ENCODE measurements at places on chromosomes 5 and 9.

- no peak for DNase-seq
These were observed 36.4 kb downstream of the MTX3 start for GRCh38 chr5:79954620-79955019.

- DNase-seq = no peak
These were observed 19.4 kb downstream of the YIPF5 start for GRCh38 chr5:144151026-144151425.

DNA sequence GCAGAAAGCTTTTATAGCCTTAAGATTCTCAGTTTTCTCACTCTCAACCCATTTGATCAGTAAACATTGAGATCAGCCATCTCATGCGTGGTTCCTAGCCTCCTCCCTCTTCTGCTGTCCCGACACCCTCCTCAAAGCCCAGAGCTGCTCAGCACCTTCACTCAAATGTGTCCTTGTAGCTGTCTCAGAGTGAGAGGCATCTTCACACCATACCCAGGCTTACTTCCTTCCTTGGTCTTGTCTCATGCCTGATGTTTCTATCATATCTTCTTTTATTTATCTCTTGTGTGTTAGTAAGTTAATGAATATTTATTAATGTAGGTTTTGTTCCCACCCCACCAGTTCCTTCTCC, 72.4 kb upstream of the SNX2 start:
- peak; percentile 12 for DNase-seq

- no peak for DNase-seq
These were observed 269.4 kb upstream of the MVB12B start for GRCh38 chr9:126057121-126057825.

DNA sequence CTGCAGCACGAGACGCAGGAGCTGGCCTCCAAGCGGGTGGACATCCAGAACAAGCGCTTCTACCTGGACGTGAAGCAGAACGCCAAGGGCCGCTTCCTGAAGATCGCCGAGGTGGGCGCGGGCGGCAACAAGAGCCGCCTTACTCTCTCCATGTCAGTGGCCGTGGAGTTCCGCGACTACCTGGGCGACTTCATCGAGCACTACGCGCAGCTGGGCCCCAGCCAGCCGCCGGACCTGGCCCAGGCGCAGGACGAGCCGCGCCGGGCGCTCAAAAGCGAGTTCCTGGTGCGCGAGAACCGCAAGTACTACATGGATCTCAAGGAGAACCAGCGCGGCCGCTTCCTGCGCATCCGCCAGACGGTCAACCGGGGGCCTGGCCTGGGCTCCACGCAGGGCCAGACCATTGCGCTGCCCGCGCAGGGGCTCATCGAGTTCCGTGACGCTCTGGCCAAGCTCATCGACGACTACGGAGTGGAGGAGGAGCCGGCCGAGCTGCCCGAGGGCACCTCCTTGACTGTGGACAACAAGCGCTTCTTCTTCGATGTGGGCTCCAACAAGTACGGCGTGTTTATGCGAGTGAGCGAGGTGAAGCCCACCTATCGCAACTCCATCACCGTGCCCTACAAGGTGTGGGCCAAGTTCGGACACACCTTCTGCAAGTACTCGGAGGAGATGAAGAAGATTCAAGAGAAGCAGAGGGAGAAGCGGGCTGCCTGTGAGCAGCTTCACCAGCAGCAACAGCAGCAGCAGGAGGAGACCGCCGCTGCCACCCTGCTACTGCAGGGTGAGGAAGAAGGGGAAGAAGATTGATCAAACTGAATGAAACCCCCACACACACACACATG, 654 bp downstream of the PURA start:
- DNase-seq = peak; percentile 71

- no peak for DNase-seq
These were observed 87.4 kb downstream of the TLE1 start for GRCh38 chr9:81601639-81602623.

GRCh38 chr5:150523472-150524350, 15.8 kb downstream of the NDST1 start:
- peak; percentile 73 for DNase-seq

GRCh38 chr5:169978714-169979113, 1.6 kb downstream of the INSYN2B start:
- no peak for DNase-seq

GRCh38 chr9:88660611-88661010, 125.6 kb downstream of the NXNL2 start:
- peak; percentile 9 for DNase-seq

- DNase-seq = no peak
These were observed 1014.8 kb downstream of the NR2F1-AS1 start for GRCh38 chr5:92566113-92566786.

DNA sequence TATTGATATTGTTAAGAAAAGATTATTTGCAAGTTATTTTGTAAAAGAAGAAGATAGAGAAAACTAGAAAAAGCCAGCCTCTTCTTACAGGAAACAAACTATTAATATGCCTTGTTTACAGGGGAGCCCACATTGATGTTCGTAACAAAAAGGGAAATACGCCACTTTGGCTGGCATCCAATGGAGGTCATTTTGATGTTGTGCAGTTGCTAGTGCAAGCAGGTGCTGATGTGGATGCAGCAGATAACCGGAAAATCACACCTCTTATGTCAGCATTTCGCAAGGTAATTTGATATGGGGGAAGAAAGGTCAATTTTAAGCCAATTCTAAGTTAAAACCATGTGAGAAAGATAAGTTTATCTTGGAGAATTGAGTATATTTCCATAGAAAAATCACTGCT, 37.6 kb upstream of the EIF4EBP3 start:
- DNase-seq = no peak

DNA sequence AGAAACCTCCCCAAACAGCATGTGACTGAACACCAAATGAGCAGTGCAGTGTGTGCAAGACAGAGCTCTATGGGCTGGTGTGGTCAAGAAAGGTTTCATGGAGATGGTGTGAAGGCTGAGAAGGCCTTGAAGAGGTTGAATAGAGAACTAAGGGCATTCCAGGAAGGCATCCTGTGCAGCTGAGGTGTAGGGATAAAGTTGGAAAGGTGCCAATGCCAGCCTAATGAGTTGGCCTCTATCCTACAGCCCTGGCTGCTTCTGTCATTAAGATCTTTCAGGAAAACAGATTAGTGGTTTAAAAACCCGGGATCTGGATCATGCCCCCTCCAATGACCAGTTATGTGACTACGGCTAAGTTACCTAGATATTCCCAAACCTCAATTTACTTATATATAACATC, 4.0 kb downstream of the HDAC3 start:
- no peak for DNase-seq

DNA sequence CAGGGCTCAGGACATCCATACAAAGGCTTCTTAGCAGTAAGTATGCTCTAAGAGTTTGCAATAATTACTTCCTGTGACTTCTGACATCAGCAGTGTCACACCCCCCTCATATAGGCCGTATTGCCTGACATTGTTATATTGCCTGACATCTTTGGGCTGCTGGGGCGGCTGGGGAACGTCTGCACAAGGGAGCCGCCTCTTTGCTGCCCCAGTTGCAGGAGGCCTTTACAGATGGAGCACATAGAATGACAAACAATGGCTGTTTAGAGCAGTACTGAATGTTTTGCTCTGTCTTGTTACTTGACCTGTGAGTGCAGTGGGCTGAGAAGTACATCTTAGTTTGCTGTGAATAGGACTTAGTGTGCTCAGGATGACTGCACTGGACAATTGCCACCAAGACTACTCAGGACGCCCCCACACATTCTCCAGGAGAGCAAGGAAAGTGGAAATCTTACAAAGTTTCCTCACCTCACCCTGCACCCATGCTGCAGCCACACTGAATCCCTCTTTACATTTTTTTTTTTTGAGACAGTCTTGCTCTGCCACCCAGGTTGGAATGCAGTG, 65.4 kb upstream of the SPOCK1 start:
- DNase-seq = no peak

- DNase-seq = peak; percentile 91
These were observed 6.8 kb downstream of the MRPL36 start for GRCh38 chr5:1792842-1793266.

DNA sequence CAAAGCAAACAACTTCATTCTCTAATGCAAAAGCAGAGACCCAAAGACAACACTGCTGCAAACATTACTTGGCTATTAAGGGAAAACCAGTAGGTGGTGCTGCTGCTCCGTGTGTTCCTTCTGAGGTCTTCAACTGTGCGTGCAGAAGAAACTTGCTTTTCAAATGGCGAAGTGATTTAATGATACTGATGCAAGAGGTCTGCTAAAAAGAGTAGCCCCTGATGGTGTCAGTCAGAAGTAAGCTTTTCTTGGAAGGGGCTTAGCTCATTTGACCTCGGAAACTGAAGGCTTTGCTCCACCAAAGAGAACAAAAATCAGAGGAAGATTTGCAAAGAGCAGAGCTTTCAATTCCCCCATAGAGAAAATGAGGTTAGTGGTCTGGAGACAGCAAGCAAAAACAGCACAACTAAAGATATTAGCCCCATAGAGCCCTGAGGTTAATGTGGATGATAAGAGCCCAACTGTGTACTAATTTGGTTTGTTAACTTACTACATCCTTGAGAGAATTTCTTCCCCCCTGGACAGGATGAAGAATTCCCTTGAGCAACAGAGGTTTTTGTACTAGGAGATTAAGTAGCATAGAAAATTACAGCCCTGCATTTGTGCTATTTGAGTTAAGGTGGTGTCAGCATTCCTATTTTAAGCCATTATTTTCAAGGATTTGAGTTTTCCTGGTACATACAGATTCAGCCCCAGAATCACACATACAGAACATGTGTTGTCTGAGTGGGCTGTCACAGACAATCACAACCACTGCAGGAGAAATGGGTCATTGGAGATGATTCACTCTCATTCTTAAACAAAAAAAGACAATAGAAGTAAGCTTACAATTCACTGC, 153.2 kb upstream of the C9orf72 start:
- DNase-seq = peak; percentile 53

- no peak for DNase-seq
These were observed 170.0 kb upstream of the CDH18 start for GRCh38 chr5:20158006-20158405.

DNA sequence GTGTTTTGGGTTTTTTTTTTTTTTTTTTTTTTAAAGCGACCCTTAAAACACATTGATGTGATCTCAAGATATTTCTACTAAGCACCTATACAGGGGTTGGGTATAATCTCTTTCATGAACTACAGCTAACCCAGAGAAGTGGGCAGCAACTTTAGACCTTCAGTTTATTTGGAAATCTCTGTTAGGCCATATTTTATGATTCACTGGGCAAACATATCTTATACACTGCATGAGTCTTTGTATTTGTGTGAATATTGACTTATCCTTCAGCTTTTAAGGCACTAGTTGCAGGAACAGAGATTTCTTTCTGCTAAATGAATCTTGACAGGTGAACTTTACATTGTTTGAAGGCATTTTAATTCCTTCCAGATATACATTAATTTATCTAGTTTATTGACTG, 194.4 kb downstream of the ARRDC3 start:
- DNase-seq = no peak

DNA sequence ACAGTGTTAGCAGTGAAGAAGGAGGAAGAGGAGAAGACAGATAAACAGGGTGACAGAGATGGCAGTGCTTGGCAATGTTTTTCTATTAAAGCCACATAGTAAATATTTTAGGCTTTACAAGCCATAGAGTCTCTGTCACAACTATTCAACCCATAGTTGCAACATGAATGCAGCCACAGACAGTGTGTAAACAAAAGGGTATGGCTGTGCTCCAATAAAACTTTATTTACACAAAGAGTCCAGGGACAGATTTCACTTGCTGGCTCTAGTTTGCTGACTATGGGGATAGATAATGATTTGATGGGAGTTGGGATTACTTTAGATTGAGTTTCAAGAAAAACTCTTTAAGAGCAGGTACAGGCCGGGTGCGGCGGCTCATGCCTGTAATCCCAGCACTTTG, 224.8 kb upstream of the SEMA6A start:
- no peak for DNase-seq

DNA sequence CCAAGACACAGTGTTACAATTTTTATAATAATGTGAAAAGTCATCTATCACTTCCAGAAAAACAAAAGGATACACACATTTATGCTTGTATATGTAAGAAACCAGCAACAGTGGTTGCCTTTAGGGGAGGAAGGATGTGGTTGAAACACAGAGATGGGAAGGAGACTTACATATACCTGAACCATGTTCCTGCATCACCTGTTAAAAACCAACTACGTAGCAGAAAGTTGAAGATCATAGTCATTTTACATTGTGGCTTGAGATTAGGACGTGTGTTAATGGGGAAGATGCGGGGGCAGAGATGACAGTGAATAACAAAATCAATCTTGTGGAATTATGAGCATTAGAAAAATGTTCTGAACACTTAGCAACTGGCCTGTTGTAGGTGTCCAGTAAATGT, 307.3 kb downstream of the MLLT3 start:
- no peak for DNase-seq

DNA sequence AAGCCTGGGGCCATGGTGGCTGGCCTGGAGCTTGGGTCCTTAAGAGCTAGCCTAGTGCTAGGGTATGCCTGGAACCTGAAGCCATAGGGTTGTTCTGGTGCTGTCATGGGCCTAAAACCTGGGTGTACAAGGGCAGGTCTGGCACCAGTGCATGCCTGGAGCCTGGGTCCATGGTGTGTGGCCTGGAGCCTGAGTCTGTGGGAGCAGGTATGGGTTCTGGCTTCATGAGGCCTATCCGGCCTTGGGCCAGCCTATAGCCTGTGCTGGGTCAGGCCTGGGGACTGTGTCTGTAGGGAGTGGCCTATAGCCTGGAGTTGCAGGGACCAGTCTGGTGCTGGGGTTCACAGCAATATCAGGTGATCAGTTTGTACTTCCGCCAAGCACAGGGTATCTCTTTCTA, 347.2 kb upstream of the MEF2C start:
- no peak for DNase-seq

DNA sequence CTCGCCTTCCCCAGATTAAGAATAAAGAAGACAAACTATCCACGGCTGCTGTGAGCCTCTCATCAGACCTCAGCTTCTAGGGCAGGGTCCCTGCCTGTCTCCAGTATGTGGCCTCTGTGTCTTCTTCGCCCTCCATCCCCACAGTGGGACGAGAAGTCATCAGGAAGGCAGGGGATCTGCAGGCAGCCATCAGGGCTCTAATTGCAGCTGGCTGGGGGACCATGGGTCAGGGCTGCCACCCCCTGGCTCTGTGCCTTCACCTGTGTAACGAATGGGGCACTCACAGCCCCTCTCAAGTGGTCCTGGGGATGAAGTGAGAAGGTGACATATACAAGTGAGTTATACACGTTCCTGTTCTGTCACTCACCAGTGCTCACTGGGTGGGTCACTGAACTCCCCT, 139.8 kb downstream of the KCNIP1 start:
- DNase-seq = no peak

- DNase-seq = no peak
These were observed 108.6 kb downstream of the KLHL3 start for GRCh38 chr5:137627293-137627692.

GRCh38 chr5:82754759-82755158, 322.4 kb downstream of the TMEM167A start:
- DNase-seq = no peak

GRCh38 chr5:177310757-177311391, 824 bp downstream of the MXD3 start:
- DNase-seq = peak; percentile 89

DNA sequence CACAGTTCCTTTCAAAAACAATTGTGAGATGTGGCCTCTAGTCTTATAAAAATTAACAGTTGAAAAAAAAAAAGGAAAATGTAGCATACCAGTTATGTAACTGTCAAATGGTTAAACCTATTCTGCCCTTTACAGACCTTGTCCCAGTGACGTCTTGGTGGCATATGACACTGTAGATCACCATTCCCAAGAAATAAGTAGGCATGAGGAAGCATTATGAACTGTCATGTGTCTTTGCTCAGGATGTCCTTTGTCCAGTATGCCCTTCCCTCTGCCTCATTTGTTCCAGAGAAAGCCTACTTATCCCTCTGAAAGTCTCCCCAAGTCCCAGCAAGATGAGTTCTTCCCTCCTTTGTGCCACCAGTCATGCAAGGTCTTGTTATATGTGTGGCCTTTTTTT, 63.2 kb downstream of the PAM start:
- DNase-seq = no peak

- no peak for DNase-seq
These were observed 106.8 kb downstream of the FRMD3 start for GRCh38 chr9:83431101-83432060.

All from OCI-LY7 (cell line).